Posterior vena cava (tissue), 2 donors: ENCODE measurements at places on chromosomes 12 and 14. TPM values are rescaled to one million over a fixed set of nuclear protein-coding genes. Genes with fewer than 3 reads are reported as not detected.

The LIN7A gene
- total RNA-seq: 3.6 TPM

The SLC15A4 gene
- 27.0 TPM for total RNA-seq

The AGAP2 gene
- 1.8 TPM for total RNA-seq

The OTUB2 gene
- 0.37 TPM for total RNA-seq

The CLEC1A gene
- 5.9 TPM for total RNA-seq

The SMIM41 gene
- total RNA-seq: 0.19 TPM

The NDRG2 gene
- 78.0 TPM for total RNA-seq

The PRIMA1 gene
- total RNA-seq: 9.6 TPM

The LMNTD1 gene
- not detected for total RNA-seq

The MMAB gene
- total RNA-seq: 17.9 TPM

The BATF gene
- total RNA-seq: 2.0 TPM
